ENCODE measurements at places on chromosomes 6 and 20.

DNA sequence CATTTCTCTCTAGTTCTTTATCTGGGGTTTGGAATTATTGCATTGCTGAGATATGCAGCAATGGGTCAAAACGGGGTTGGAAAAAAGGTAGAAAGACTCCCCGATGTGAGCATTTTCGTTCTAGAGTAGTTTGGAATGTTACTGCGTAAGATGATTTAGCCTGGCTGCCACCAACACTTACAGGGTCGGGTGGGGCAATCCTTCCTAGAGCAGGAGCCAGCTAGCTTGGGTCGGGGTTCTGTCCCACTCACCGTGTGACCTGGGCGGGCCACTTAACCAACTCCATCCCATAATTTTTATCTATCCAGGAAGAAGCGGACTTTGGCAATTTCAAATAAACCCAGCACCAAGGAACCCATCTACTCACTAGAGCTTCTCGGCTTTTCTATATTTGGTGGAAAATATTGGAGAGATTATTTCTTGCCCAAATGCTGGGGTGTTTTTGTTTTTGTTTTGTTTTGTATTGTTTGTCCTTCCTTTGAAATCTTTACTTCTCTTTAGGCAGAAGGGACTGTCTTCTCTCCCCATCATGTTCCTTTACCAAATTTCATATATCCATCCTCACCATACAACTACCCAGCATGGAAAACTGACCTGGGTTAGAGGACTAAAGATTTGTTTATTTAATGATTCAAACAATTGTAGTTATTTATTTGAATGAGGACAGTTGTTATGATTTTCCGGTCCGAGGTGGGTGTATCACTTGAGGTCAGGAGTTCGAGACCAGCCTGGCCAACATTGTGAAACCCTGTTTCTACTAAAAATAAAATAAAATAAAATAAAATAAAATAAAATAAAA lies 72.4 kb downstream of the GPX5 start:
- no peak for DNase-seq

DNA sequence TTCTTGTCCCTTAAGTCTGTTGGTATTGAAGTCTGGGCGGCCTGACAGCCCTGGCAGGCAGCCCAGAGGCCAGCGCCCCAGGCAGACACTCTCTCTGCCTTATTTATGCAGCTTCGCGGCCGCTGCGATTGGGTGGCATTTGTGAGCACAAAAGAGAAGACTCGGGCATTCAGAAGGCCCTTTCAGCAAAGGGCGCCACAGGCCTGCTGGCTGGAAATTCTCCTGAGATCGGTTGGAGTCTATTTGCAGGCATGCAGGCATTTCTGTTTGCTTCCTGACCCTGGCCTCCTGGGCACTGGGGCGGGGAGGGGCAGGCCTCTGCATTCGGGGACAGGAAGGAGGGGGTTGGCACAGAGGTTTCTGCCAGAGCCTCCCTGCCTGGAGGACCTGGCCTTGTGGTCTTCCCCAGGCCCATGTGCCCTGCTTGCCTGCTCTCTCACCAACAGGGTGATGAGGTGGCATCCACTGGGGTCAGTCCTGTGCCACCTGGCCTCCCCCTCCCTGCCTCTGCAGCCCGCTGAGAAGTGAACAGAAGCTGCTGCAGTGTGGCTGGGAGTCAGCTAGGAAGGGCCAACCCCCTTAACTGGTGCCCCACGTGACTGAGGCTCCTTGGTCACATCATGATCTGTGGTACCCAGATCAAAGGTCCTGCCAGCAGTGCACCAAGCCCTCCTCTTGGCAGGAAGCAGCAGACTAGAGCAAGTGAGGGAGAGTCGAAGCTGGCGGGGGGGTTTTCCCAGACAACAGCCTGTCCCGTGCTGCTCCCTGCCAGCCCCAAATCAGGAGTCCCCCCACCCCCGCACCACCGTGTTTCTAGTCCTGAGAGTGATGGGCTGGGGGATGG lies 16.6 kb upstream of the CCDC167 start:
- no peak for DNase-seq

DNA sequence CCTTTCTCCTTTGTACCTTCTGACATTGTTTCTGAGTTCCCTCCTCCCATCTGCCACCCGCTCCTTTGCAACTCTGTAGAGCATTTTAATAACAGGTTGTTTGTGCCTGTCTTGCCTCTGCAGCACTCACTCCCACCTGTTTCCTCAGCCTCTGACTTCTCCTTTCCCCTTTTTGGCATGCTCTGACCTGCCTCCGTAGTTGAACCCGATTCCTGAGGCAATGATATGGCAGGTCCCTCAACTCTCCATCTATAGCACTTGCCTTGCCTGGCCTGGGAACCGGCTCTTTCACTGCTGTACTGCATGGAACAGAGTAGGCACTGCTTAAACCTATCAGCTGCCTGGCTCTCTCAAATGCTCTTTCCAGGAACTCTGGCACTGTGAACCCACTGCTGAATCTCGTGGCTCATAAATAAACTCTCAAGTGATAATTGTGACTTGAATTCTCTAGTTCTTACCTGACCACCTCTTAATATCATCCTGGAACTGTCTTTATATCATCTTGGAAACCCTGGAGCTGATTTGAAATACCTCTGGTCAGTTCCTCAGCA lies 50.3 kb downstream of the UTRN start:
- no peak for DNase-seq

DNA sequence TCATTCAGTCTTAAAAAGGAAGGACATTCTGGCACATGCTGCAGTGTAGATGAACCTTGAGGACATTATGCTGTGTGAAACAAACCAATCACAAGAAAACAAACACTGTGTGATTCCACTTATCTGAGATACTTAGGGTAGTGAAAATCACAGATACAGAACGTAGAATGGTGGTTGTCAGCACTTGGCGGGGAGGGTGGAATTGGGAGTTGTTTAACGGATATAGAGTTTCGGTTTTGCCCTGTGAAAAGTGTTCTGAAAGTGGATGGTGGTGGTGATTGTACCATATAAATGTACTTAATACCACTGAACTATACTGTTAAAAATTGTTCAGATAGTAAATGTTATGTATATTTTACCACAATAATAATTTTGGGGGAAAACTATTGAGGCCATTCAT lies 18.4 kb downstream of the KAT14 start:
- DNase-seq = no peak

Data from ascending aorta (tissue), 2 donors.